ENCODE measurements at places on chromosomes 5 and 9.

GRCh38 chr5:61822584-61822983, 483.4 kb upstream of the KIF2A start:
- H3K27me3 ChIP-seq: peaks cover 6% of the 10 kb centered on the region
- H3K36me3 ChIP-seq: no peaks in the 10 kb centered on the region
- no peak overlapping the region for H3K27ac ChIP-seq

DNA sequence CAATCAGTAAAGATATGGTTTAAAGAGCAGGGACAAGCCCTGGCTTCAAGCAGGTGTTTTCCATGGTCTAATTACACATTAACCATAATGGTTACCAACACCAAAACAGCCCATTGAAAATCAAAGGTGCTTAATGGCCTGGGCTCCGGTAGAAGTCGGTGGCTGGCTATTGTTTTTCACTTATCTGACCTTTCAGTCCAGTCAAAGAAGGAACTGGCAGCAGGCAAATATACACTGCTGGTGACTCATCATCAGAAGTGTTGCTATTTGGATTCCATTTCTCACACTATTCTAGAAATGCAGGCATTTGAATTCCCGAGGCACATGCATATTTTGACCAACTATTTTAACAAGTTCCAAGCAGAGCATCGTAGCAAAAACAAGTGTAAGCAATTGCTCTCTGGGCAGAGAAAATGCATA, 26.3 kb upstream of the GABRP start:
- no peak overlapping the region for H3K27ac ChIP-seq
- DNase-seq: no peak
- peaks cover 6% of the 10 kb centered on the region for H3K27me3 ChIP-seq
- H3K4me1 ChIP-seq: no peaks in the 10 kb centered on the region

- peaks cover 51% of the 10 kb centered on the region for H3K4me1 ChIP-seq
- peak overlapping the region; percentile 73 for H3K4me3 ChIP-seq
- DNase-seq: peak; percentile 57
Observed at GRCh38 chr5:177472460-177473442, 683 bp downstream of the DBN1 start.

- peaks cover 60% of the 10 kb centered on the region for H3K4me1 ChIP-seq
- DNase-seq: peak; percentile 35
- H3K27ac ChIP-seq: peak overlapping the region; percentile 97
- H3K27me3 ChIP-seq: no peaks in the 10 kb centered on the region
- peaks cover 99% of the 10 kb centered on the region for H3K36me3 ChIP-seq
Observed at GRCh38 chr9:93126151-93126781, 7.8 kb downstream of the NINJ1 start.

DNA sequence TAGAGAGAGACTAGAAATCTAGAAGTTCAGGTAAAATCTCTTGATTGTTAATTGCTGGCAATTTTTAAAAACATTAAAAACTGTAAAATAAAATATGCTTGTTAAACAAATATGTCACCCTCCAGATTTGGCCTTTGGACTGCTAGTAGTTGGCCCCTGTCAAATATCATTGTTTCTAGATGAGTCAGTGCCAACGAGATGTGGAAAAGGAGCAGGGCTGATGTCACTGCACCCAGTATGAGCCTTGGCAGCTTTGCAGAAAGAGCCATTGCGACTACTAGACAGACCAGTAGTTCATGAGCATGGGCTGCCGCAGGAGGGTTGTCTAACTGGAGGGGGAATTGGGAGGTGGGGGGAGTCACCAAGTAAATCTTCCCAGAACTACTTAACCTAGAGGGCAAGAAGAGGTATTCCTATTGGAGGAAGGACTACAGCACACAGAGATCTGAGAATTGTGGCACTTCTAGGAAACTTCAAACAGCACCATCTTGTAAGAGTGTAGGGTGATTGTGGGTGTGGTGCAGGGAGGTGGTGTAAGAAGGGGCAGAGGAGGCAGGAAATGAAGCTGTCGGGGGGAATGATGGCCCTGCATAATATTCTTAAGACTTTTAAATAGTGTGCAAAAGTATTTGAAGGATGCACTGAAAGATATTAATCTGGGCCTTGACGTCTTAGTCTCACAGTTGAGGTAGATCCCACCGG, 7.1 kb upstream of the DOCK2 start:
- H3K4me1 ChIP-seq: no peaks in the 10 kb centered on the region
- no peak overlapping the region for H3K4me3 ChIP-seq
- H3K27ac ChIP-seq: no peak overlapping the region
- H3K36me3 ChIP-seq: peaks cover 3% of the 10 kb centered on the region

- no peaks in the 10 kb centered on the region for H3K27me3 ChIP-seq
- peaks cover 69% of the 10 kb centered on the region for H3K4me1 ChIP-seq
- H3K36me3 ChIP-seq: peaks cover 9% of the 10 kb centered on the region
- peak overlapping the region; percentile 96 for H3K27ac ChIP-seq
- H3K4me3 ChIP-seq: peak overlapping the region; percentile 71
- DNase-seq: no peak
Observed at GRCh38 chr5:132100672-132101261, 27.2 kb downstream of the CSF2 start.

DNA sequence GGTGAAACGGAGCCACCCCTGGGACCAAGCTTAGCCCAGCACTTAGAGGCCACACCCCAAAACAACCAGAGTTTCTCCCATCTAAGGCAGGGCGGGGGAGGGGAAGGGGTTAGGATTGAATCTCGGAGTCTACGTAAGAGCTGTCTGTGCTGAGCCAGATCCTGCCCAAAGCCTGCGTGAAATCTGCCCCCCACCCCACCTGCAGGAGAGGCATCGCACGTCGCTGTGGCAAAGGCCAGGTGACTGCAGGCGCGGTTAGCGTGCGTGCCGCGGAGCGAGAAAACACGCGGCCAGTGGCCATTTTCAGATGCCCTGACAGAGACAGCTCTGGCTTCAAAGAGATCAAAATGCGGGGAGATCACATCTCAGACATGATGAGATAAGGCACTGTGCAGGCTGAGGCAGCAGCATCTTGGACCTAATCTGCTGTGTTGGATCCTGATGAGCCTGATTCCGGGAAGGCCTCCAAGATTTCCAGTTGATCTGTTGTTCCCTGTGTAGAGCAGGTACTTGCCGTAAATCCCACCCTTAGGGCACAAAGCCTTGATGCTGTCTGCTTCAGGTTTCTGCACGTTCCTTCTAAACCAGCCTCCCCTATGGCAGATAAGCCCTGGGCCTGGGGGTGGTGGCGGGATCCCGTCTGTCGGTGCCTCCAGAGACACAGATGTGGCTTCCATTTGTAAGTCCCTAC, 2.5 kb upstream of the QSOX2 start:
- peaks cover 4% of the 10 kb centered on the region for H3K27me3 ChIP-seq
- no peak overlapping the region for H3K27ac ChIP-seq
- peaks cover 21% of the 10 kb centered on the region for H3K4me1 ChIP-seq
- H3K36me3 ChIP-seq: peaks cover 7% of the 10 kb centered on the region

GRCh38 chr5:10682801-10683525, 78.1 kb downstream of the DAP start:
- H3K27me3 ChIP-seq: no peaks in the 10 kb centered on the region
- peaks cover 29% of the 10 kb centered on the region for H3K36me3 ChIP-seq
- peak overlapping the region; percentile 22 for H3K27ac ChIP-seq
- peaks cover 15% of the 10 kb centered on the region for H3K4me1 ChIP-seq
- no peak for DNase-seq

GRCh38 chr5:61809651-61810050, 477.6 kb downstream of the ZSWIM6 start:
- H3K4me3 ChIP-seq: no peak overlapping the region
- DNase-seq: no peak
- H3K36me3 ChIP-seq: no peaks in the 10 kb centered on the region
